ENCODE measurements at places on chromosomes 13 and 19.

DNA sequence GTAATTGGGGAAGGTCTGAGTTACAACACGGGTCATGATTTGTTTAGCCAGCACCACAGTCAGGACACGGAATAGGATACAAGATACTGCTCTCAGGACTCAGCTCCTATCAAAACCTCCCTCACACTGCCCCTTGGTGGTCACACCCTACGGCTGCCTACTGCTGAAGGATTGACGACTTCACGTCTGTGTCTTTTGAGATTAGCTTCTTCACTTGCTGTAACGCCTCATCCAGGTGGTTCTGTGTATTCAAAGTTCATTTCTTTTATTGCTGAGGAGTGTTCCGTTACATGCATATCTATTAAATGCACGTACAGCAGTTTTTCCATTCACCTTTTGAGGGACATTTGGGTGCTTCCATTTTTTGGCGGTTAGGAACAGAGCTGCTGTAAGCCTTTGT lies 46.3 kb downstream of the URI1 start:
- no peak for DNase-seq

GRCh38 chr13:32737111-32737571 lies 150.9 kb downstream of the PDS5B start:
- peak; percentile 46 for DNase-seq

- DNase-seq, result no peak
Measured at GRCh38 chr19:31275068-31275334, 74.2 kb downstream of the TSHZ3 start.

- DNase-seq, result peak; percentile 4
Measured at GRCh38 chr13:36887758-36888521, 32.1 kb downstream of the SMAD9 start.

GRCh38 chr19:6108721-6109633 lies 1.3 kb downstream of the RFX2 start:
- no peak for DNase-seq

- peak; percentile 21 for DNase-seq
Measured at GRCh38 chr13:35789335-35790165, 313.1 kb upstream of the MAB21L1 start.

DNA sequence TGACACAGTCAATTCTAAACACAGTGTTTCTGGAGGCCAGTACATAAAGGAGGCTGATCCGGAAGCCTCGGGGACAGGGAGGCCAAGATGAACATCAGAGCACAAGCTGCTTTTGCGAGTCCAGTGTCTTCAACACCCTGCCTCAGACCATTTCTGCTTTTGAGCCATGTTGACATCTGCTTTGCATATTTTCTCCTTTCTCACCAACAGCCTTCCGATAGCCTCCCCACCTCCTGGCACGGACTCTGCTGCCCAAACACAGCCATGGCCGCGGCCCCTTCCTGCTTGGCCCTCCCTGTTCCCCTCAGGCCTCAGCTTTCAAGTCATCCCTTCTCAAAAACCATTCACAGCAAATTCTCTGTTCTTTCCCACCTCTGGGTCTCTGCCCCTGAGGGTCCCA lies 3.6 kb downstream of the LRRC25 start:
- DNase-seq, result no peak

DNA sequence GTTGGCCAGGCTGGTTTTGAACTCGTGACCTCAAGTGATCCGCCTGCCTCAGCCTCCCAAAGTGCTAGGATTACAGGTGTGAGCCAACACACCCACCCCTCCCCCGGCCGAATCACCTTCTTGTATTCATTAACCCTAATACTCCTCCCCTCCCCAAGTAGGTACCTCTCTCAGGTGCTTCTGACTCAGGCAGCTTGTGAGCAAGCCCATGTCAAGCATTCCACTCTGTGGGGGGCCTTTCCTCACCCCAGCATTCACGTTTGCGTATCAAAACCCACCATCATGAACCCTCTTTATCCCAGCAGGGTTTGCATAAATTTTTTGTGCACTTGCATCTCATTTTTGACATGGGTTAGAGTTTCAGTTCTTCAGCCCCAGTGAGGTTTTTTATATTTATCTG lies 23.6 kb upstream of the RFXAP start:
- no peak for DNase-seq

- DNase-seq, result no peak
Measured at GRCh38 chr13:93304868-93305613, 78.4 kb downstream of the GPC6 start.

- DNase-seq, result no peak
Measured at GRCh38 chr19:51399231-51399630, 8.8 kb upstream of the C19orf84 start.

DNA sequence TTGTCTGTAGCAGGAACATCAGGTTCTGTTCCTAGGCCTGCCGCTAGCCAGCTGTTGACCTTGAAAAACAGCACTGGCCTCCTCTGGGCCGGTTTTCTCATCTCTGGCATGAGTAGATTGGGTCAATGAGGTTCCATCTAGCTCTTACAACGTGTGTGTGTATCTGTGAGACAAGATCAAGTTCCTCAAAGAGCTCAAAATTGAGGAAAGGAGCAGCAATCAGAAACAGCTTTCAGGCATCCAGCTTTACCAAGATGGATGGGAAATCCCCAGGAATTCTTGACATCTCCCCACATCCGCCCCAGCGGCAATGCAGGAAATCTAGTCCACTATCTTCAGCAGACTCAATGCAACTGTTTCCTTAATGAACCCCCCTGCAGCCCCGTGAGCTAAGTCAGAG lies 4.9 kb downstream of the FLT1 start:
- DNase-seq, result no peak

All from Jurkat, Clone E6-1 (cell line).